ENCODE measurements at places on chromosomes 5 and 9. TPM values are rescaled to one million over a fixed set of nuclear protein-coding genes. Genes with fewer than 3 reads are reported as not detected.

- no peak for DNase-seq
Measured at GRCh38 chr5:16265141-16265540, 85.5 kb upstream of the MARCHF11 start.

DNA sequence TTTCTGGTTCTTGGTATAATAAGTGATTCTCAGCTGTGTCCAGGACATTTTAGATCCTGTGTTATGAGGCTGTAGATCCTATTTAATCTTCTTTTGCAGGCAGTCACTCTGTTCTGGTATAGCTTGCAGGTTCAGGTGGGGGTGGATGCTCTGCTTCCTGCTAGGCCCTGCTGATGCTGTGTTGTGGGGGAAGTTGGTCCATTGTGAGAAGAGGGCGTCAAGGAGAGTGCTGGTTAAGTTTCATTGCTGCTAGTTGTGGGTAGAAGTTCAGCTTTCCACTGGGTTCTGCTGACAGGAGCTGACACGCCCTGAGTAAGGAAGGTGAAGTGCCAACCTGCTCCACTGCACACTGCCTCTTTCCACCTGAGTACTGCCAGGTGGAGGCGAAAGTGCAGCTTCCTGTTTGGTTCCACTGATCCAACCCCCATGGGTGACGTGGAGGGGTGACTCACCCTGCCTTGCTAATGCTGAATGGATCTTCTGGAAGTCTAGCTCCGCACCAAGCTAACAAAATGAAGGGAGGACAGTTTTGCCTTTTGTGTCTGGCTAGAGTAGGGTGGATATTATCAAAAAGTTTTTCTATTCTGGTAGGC lies 16.3 kb downstream of the NMRK1 start:
- no peak for DNase-seq

ADGRD2 gene
- not detected for total RNA-seq

RASGEF1C gene
- total RNA-seq = 1.4 TPM

GZMA gene
- total RNA-seq = not detected

GRCh38 chr5:156378159-156378558 lies 51.2 kb downstream of the SGCD start:
- no peak for DNase-seq

- no peak for DNase-seq
Measured at GRCh38 chr9:81634915-81635516, 54.3 kb downstream of the TLE1 start.

GRCh38 chr9:87685871-87686519 lies 39.9 kb upstream of the CTSL start:
- no peak for DNase-seq

PPP3R2 gene
- total RNA-seq = not detected

PCDHGA9 gene
- 0.04 TPM for total RNA-seq
